ENCODE measurements at places on chromosomes 2 and 18.

DNA sequence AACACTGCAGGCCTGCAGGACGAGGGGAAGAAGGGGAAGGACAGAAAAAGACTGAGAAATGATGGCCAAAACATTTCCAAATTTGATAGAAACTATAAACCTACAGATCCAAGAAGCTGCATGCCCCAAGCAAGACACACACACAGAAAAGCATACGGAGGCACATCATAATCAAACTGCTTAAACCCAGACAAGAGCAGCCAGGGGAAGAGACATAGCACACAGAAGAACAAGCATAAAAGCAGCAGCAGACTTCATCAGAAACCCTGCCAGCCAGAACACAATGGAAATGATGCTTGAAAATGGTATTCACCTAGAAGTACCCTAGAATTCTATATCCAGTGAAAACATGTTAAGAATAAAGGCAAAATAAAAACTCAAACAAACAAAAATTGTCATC, 57.2 kb upstream of the RNU4ATAC start:
- DNase-seq: no peak

DNA sequence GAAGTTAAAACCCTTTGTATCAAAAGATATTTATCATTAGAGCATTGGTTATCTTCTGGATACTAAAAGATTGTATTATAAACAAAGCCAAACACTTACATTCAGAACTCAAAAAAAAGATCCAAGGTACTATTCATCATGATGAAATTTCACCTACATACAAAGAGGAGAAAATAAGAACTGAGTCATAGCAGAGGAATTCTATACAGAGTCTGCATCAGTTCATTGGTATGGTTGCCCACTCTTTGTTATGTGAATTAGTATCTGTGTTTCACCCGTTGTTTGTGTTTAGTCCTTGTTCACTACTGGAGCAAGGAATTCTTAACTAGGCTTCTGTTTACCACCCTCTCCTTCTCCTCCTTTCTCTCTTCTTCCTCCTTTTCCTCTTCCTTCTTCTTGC, 157.9 kb downstream of the LNPK start:
- no peak for DNase-seq

DNA sequence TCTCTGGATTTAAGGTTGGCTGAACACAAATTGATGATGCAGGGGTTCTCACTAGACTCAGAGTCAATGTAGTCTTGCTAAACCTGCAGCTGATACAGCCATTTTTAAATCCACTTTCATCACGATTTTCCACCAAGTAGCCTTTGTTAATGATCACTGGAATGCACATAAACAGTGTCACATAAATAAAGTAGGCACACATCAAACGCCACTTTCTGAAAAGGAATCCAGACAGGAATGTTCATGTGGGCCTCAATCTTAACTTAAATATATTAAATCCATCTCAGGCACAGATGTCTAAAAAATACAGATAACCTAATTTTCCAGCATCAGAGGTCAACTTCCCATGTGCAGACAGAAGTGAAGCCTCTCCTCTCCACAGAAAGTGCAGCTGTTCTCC, 58.3 kb downstream of the LAMA1 start:
- no peak for DNase-seq

DNA sequence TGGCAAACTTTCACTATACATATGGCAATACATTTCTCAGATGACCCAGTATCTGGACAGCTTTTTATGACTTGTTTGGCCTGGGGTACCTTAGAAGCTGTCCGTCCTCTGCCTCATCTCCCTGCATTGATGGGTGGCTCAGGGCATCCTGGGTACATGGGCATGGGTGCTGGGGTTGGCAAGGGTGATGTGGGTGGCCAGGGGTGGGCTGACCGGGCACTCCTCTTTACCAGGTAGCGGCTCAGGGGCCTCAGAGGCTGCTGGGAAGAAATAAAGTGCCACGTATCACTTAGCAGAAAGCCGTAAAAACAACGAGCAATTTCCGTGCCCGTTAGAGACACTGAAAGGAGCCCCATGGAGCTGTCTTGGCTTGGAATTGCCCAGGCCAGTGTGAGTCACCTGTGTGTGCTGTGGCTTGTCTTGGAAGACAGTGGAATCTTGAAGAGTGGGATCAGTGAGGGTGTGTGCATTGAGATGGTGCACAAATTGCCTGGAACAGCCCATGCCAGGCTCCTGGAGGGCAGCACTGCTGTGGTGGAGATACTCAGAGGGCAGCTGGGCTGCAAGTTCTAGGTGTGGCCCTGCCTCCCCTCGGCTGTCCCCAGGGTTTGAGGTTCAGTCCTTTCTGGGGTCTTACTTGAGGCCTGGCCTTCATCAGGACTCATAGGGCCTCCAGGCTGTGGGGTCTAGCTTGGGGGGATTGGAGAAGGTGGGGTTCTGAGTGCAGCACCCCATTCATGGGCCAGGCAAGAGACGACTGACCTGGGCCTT, 88.8 kb downstream of the FHOD3 start:
- no peak for DNase-seq

DNA sequence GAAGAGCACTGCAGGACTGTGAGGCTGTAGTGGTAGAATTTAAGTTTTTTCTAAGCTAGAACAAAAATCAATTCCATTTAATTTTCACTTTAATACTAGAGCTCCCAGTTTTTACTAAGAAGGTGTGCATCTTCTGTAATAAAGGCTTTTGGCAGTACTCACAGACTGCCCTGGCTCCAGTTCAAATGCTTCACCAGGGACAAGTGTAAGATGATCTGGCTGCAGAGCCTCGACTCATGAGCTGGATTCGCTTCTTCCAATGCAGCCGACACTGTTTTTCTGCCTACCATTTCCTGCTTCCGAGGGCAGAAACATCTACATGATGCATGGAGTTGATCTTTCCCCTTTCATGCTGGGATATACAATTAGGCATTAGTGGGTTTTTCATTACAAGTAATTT, 87.0 kb downstream of the FARSB start:
- DNase-seq: no peak

- DNase-seq: no peak
These were observed 118.9 kb downstream of the ZNF236 start for GRCh38 chr18:76941284-76941683.

DNA sequence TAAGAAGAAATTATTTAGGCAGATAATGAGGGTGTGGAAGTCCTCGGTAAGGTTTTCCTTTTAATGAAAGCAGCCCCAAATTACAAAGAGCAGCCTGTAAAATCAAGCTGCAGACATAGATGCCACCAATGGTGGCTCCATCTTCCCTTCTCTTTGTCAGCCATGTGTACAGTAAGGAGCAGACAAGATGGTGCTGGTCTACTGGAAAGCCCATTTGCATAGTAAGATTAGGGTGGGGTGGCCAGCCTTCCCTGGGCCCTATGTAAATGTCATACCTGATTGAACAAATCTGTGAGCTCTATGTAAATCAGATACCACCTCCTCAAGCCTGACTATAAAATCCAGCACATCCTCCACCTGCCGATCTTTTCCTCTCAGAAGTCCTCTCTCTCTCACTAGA, 154.4 kb upstream of the SERTAD2 start:
- no peak for DNase-seq

GRCh38 chr2:144382849-144383248, 137.1 kb downstream of the ZEB2 start:
- DNase-seq: peak; percentile 52

DNA sequence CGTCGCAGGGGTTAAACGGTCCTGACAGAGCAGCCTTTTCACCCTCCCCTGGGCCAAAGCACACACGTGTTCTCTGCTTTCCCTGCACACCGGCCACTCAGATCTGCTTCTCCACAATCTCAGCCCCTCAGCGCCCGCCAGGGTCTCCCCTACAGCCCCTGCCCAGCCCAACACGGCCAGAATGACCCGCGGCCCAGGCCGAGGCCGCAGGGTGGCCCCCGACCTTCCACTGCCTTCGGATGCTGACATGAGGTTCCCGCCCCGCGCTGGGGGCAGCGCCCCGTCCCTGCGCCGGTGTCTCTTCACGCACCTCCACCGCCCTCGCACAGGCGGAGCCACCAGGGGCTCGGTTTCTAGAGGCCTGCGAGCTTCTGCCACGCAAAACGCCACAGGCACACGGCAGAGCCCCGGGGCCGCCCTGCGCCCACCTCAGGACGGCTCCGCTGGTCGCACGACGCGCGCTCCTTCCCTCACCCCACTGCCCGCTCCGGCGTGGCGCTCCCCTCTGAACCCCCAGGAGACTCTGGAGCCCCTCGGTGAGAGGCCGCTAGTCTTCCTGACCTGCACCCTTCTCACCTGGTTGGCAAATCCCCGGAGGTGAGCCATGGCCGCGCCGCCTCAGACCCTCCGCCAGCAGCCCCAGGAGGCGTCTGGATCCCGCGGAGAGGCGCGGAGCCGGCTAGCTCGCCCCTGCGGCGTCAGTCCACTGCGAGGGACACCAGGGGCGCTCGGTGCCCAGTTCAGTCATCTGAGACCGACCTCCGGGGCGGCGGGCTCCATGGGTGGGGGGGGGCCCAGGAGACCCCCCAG, 749 bp downstream of the STK25 start:
- peak; percentile 24 for DNase-seq

DNA sequence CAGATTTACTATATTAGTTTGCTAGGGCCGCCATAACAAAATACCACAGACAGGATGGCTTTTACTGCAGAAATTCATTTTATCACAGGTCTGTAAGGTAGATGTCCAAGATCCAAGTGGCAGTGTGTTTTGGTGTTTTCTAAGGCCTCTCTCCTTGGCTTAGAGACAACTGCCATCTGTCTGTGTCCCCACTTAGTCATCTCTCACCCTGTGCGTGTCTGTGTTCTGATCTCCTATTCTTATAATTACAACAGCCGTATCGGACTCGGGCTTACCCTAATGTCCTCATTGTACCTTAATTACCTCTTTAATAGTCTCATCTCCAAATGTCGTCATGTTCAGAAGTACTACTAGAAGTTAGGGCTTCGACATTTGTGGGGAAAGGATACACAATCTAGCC, 362.3 kb upstream of the CDH19 start:
- no peak for DNase-seq

DNA sequence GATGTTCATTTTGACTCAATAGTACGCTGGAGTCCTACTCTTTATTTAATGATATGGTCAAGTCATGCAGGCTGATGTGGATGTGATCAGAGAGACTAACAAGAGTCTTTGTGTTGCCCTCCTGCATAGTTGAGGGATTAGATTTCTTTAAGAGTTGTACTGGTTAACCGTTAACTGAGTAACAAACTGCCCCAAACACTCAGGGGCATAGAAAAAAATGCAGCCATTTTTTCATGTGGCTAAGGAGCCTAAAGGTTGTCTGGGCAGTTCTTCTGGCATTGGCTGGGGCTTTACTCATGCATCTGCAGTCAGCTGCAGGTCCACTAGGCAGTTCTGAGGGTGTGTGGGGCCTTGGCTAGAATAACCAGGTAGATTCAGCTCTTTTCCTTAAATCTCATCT, 32.5 kb downstream of the DOCK10 start:
- DNase-seq: no peak

DNA sequence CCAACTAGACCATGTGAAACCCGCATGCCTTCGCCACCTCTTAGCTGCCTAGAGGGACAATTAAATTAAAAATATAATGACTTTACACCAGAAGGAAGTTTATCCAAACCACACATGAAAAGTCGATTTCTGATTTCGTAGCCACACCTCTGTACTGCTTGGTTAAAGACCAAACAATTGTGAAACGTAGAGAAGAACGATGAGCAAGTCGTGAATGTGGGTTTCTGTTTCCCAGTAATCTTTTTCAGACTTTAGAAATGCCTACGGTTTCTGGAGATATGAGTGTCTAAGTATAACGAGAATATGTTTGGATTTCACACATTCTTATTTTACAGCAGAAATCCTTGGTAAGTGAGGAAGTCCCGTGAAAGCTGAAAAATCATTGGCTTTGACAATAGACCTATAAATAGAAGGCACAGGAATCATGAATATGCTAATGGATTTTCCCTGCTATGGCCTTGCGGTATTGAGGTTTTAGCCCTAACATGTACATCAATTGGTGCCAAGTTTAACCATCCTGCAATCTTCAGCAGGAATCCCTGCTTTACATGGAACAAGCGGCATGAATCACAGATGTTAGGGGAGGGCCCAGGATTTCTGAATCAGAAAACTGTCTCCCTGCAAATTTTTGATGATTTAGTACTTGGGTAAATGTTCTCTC, 105.6 kb downstream of the TTC32 start:
- no peak for DNase-seq

GRCh38 chr2:168254158-168254935, 7.0 kb upstream of the STK39 start:
- no peak for DNase-seq

GRCh38 chr2:238389988-238390589, 36.6 kb upstream of the ASB1 start:
- DNase-seq: peak; percentile 22

- no peak for DNase-seq
These were observed 901.6 kb downstream of the EPHA4 start for GRCh38 chr2:220670511-220670910.

DNA sequence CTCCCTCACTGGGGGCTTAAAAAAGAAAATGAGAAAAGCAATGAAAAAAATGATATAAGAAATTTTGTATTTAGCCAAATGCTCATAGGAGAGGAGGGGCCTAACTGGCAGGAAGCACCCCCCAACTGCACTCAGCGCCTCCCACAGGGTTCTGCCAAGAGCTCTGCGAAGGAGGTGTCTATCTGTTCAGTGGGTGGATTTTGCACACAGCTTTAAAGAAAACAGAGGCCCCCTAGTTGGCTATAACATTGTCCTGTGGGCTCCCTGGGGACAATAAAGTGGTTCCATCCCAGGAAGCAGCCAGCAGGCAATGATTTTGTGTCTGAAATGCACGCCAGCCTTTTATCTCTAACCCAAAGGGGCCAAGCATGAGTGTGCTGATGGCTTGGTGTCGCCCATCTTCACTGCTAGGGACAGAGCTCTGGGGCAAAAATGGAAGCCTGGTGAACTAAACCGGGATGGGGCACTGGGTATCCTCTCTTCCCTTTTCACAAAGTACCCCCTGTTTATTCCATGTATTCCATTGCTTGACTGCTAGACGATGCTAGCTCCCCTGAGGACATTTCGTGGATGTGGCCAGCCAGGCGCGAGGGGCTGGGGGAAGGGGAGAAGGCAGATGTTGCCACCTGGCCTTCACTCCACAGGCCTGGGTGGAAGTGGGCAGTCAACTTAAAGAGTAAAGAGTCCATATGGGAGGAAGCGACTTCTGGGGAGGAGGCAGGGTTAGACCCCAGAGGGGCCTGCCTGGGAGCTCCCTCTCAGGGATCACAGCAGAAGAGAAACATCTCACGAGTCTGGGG, 205.7 kb downstream of the CYP26B1 start:
- DNase-seq: no peak

- peak; percentile 55 for DNase-seq
These were observed 601.7 kb upstream of the VRK2 start for GRCh38 chr2:57444752-57445430.

DNA sequence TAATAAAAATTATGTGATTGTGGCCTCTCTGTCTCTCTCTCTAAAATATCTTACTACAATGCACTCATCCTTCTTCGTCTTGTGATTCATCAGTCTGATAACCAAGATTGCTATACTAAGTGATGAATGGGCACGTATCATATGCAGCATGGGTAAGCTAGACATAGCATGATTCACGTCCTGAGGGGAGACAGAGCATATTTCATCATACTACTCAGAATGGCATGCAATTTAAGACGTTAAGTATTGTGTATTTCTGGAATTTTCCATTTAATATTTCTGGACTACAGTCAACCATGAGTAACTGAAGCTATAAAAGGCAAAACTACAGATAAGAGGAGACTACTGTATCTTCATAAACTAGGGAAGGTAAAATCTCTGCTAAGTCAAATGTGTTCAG, 97.0 kb upstream of the CD226 start:
- peak; percentile 12 for DNase-seq

- no peak for DNase-seq
These were observed 1.5 kb upstream of the GPD2 start for GRCh38 chr2:156434461-156435291.

- DNase-seq: no peak
These were observed 65.3 kb downstream of the REEP1 start for GRCh38 chr2:86272111-86272510.

Data from inflammatory macrophage (primary cell).